ENCODE measurements at places on chromosomes 16 and 17. TPM values are rescaled to one million over a fixed set of nuclear protein-coding genes. Genes with fewer than 3 reads are reported as not detected.
A peak's percentile ranks its signal among the peaks of the same experiment; 100 is the strongest.

DNA sequence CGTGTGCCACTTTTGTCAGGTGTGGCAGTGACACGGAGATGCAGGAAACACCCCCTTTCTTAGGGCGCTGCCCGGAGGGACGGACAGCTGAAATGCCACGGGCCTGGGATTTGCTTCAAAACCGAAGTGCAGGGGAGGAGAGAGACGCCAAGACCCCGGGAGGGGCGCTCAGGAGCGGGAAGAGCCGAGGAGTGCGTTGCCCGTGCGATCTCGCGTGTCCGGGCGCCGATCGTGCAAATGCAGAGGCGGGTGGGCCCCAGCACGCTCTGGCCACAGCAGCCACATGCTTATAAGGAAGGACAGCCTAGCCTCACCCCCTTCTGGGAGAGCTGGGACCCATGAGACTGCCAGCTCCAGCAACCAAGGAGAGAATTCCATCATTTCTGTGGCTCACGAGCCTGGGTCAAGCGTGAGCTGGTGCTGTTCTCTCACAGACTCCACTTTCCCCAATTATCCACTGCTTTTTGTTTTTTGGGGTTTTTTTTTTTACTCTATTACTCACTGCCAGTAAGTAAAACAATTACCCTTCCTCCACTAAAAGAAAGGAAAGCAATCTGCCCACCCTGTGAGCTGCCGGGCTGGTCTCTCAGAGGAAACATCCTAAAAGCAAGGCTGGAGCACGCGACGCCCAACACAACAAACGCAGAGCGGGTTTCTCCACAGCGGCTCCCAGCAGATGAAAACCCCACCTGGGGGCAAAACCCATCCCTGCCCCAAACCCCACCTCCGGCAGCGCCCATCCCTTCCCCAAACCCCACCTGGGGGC is 27.2 kb upstream of the C16orf95 start:
- DNase-seq = no peak

The SLC5A10 gene
- total RNA-seq = 0.11 TPM

The CES4A gene
- total RNA-seq = not detected

The KRTAP3-1 gene
- total RNA-seq = not detected

DNA sequence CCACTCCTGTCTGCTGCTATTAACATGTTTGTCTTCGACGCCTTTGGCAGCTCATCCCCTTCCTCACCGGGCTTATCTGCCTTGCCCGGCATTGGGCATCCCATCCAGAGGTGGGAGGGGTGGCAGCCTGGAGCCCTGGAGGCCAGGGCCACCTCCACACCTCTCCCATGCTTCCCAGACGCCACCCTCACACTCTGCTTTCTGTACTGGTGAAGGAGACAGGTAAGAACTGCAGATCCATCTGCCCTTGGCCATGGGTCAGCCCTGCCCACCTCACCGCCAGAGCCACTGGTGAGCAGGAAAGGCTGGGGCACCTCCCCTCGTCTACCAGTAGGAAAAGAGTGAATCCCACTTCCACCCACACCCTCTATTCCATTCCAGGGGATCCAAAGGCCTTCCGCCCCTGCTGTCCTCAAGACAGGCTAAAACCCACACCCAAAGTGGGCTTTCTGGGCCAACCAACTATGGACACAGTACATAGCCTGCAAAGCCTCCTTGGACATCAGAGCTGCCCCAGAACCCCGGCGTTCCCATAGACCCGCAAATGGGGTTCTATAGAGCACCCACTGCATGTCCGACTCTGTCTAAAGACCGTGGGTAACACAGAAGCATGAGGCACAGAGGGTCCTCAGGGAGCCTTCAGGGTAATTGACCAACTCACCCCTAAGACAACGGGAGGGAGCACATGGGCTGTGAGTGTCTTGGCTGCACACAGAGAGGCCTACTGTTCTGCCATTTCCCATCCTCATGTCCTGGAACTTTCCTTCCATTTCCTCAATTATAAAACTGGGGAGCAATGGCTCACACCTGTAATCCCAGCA is 23.4 kb upstream of the RBFOX3 start:
- no peak for DNase-seq

The KRT9 gene
- not detected for total RNA-seq

GRCh38 chr16:1510941-1511351 is 17.8 kb downstream of the TELO2 start:
- no peak for DNase-seq

GRCh38 chr17:55585629-55586028 is 74.4 kb upstream of the SMIM36 start:
- DNase-seq = peak; percentile 33

GRCh38 chr17:17928398-17929287 is 43.6 kb downstream of the TOM1L2 start:
- DNase-seq = peak; percentile 55

GRCh38 chr16:57589374-57589773 is 39.1 kb upstream of the ADGRG1 start:
- DNase-seq = no peak

Data from SK-MEL-5 (cell line).